ENCODE measurements at places on chromosomes 6 and 20. TPM values are rescaled to one million over a fixed set of nuclear protein-coding genes. Genes with fewer than 3 reads are reported as not detected.

Gene CD93
- 0.69 TPM for total RNA-seq

Gene KHDC1L
- not detected for total RNA-seq

Gene CCDC170
- 0.32 TPM for total RNA-seq

Gene DACT2
- total RNA-seq = not detected

Gene MYCT1
- total RNA-seq = 0.46 TPM

Gene OGFRL1
- total RNA-seq = 140 TPM
